Hypothalamus (tissue), 51 donors: ENCODE measurements at places on chromosomes 1 and 21.

DNA sequence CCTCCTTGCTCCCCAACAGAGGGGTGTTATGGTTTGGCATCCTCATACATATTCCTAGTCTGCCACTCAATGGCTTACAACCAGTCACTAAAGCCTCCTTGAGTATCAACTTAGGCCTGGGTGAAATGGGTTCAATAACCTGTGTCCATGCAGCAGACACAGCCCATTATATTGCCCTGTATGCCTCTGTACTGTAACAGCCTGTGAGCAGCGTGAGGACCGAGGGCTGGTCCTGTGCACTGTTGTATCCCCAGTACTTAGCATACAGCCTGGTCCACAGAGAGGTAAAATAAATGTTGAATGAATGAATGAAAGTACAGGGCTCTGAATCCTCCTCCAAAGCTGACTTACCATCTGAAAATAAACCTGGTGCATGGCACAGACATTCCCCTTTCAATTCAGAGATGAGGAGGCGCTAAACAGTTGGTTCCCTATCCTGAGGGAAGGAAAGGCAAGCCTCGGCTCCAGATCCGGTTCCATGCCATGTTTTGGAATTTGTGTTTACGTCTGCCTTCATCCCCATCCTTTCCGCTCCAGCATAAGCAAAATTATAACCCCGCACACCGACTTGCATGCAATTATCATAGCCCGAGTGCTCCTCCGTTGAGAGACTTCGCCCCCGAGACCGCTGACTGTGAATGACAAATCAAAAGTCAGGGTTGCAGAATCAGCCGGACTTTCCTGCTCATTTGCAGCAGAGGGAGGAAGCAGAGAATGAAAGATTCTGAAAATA lies 45.0 kb upstream of the DNAJC6 start:
- no peak for DNase-seq

- DNase-seq, result no peak
Observed at GRCh38 chr1:67338642-67339041, 31.0 kb downstream of the IL12RB2 start.

DNA sequence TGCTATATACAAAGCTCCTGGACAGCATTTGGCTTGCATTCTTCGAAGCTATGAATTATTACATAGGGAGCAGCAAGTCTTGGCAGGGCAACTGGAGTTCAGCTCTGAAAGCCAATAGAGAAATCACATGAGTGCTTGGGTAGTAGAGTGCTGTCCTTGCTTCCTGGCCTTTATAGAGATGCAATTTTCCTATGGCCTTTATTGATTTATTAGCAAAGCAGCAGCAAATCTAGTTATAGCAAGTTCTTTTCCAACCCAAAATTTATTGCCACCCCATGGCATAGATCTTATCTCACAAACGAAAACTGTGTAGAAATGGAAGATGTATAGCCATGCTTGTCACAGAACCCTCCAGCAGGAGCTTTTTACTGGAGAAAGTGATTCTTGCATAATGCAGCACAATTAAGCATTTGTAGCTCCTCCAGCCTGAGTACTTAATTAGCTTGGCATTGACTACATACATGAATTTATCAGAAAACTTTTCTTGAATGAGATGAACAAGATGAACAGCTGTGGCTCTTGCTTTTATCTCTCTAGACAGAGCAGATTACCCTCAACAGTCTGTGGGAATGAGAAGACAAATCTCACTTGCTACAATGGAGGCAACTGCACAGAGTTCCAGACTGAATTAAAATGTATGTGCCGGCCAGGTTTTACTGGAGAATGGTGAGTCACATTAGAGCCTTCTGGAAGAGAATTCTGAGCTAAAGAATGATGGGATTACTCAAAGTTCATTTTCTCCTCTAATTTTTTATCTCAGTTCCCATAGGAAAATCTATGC lies 170.1 kb downstream of the CRB1 start:
- DNase-seq, result no peak

GRCh38 chr1:63690966-63691700 lies 82.7 kb upstream of the ROR1 start:
- DNase-seq, result no peak

DNA sequence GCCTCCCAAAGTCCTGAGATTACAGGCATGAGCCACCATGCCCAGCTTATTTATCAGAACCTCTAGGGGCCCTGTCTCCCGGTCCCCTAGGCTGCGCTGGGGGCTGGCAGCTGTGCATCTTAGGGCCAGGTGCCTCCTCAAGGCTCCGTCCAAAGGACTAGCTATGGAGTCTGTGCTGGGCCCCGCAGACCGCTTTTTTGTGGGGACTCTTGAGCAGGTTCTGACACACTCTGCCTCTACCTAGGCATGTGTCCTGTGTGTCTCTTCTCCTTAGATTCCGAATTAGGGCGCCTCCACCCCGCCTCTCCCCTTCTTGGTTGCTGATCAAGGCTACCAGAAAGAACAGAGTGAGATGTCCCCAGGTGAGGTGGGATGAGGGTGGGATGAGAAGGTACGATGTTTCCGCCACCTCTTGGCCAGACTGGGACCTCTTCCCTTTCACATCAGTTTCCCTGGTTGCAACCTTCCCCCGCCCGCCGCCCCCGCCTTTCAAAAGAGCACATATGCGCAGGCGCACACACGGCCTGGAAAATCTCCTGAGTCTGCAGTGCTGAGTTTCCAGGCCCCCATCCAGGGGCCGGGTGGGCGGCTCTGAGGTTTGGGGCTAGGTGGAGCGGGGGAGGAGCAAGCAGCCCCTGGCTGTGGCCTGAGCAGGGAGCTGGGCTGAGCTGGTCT lies 5.0 kb upstream of the PTPN7 start:
- DNase-seq, result no peak

- DNase-seq, result no peak
Observed at GRCh38 chr1:232287676-232288569, 342.0 kb downstream of the SIPA1L2 start.

DNA sequence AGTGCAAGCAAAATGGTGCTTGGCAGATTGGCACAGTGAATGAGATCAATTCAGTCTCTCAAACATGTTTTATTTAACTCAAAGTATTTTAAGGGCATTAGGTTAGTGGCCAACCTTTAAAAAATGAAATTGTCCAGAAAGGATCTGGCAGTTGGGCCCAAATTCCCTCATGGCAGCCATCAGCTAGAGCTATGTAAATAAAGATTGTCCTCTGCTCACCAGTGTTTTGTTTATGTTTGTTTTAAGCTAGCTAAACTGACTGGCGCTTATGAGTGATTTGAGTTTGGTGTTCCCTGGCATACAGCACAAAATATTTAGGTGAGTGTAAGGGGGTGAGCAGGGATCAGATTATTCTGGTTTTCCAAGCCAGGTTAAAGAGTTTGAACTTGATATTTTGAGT lies 18.1 kb downstream of the HDAC1 start:
- no peak for DNase-seq

GRCh38 chr1:27887215-27888021 lies 15.1 kb downstream of the THEMIS2 start:
- no peak for DNase-seq

DNA sequence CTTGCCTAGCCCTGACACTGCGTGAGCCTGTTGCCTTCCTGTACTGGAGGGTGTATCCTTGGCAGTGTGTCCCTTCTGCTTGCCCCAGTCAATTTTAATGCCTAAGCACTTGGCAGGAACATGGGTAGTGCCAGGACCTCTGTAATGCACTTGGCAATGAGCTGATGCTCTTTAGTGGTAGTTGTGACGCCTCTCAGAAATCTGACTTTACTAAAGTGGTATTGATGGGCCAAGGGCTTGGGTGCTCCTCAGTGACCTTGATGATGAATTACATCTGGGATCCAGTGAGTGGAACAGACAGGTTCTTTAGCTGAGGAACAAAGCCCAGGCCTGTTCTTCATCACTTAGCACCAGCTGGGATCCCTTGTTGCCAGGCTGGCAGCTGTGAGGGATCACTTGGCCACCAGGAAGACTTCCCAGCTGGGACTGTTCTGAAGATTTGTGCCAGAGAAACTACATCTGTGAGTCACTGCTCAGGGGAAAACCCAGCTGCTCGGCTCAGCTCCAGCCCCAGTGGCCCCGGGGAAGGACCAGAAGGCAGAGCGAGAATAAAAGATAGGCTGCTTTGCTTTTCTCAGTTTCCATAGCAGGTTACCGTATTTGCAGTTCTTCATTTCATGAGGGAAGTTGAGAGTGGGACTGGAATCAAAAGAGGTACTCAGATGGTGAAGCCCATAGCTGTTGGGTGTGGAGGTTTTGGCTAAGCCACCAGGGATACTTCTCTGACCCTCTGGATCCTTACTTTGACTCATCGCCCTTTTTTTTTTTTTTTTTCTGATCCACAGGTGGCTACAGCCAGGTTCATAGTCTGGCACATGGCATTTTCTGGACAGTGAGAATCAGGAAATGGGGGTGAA lies 28.5 kb upstream of the KCNA2 start:
- no peak for DNase-seq

DNA sequence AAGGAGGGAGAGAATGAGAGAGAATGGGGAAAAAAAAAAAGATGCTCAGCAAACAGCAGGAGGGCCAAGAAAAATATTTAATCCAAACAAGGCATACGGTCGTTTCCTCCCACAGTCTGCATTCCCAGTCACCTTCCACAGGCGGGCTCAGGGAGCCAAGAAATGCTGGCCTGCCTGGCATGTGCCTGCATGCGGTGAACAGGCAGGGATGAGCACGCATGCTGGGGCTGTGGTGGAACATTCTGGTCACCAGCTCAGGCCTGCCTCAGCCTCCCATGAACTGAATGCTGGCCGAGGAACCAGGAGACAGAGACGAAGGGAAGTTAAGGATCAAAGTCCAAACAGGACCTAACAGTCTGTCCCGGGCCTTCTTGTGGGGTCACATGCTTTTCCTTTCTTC lies 335.3 kb downstream of the ASTN1 start:
- DNase-seq, result no peak

- DNase-seq, result peak; percentile 37
Observed at GRCh38 chr21:34202553-34203372, 129.4 kb downstream of the MRPS6 start.

- no peak for DNase-seq
Observed at GRCh38 chr21:45324489-45325205, 37.0 kb upstream of the POFUT2 start.

DNA sequence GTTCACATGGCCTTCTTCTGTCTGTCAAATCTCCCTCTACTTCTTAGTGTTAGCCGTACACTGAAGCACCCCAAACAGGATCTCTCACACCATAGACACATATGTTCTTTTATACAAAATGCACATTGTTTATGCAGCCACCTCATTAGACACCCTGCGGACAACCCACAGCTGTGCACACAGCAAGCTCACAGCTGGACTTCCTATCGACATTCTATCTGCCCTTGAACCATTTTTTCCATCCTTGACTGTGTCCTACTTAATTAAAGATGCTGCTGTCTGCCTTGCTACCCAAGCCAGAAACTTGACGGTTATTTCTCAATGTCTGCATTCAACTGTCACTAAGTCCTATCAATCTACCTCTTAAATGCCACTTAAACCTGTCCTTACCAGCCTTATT lies 3.2 kb upstream of the ZBTB21 start:
- DNase-seq, result no peak

DNA sequence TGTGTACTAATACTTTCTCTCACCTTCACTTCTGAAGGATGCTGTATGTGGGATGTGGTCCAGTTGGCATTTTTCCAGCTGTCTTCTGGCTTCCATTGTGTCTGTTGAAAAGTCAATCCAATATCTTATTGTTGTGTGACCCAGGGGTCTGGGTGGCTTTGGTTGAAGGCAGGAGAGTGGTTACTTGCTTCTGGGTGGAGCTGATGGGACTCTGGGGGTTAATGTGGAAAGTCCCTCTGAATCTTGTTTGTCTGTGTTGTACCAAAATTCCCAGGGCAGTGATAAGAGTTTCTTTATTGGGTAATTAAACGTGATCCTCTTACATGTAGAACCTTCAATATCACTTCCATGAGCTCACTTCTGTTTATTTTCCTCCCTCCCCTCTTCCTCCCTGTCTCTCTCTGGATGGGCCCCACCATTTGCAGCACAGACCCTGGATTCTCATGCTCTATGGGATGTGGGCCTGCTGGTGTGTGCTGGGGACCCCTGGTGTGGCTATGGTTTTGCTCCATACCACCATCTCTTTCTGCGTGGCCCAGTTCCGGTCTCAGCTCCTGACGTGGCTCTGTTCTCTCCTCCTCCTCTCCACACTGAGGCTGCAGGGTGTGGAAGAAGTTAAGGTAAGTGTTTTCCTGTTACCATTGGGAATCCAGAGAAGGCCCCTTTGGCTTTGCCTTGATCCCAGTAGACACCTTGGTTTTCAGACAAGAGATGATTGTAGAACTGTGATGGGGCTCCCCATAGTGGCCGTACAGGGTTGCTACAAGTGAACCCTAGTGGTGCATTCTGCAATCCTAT lies 71.5 kb downstream of the HHAT start:
- DNase-seq, result peak; percentile 59

- DNase-seq, result no peak
Observed at GRCh38 chr1:195763146-195763906, 844.9 kb downstream of the KCNT2 start.

DNA sequence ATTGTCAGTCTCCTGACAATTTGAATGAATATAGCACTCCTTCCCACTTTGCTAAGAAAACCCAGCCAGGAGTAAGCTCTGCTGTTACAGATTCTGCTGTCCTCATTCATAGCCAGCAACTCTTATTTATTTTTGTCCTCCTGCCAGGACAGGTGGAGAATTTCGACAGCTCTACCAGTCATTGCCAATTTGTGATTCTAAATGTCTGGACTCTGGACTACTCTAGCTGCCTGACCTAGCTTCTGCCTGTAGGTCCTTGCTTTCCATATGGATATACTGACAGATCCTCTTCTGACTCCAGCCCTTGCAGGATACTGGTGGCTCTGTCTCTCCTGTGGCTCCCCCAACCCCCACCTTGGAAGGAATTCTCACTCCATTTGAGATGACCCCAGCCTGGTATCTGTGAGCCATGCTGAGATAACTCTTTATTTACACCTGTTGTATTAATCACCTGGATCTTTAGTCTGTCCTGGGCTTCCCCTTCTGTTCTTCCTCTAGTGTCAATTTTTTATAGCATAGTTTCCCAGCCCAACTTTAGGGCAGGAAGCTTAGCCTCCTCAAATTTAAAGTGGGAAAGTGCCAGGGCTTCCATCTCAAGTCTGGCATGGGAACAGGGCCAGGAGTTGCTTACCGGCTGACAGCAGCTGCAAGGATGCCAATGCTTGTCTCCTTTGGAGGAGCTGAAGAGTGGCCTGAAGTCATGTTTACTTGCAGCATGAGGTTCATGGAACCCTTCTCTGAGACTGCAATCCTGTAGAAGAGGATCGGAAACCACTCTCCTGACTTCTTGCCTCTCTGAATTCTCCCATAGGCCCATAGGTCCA lies 6.7 kb downstream of the PM20D1 start:
- no peak for DNase-seq

GRCh38 chr1:22039594-22040285 lies 12.8 kb upstream of the CDC42 start:
- DNase-seq, result no peak
